Kidney (tissue), 22 donors: ENCODE measurements at places on chromosomes 7 and 10. TPM values are rescaled to one million over a fixed set of nuclear protein-coding genes. Genes with fewer than 3 reads are reported as not detected.

The PPIA gene
- 1,143 TPM for total RNA-seq

The SPDYE16 gene
- 0.31 TPM for total RNA-seq

The BMPER gene
- total RNA-seq: 0.60 TPM

The SSC4D gene
- total RNA-seq: 2.1 TPM

The NKX2-3 gene
- not detected for total RNA-seq

The TWNK gene
- 8.9 TPM for total RNA-seq

The SPDYE11 gene
- total RNA-seq: not detected

The NODAL gene
- total RNA-seq: not detected

The CYP26C1 gene
- 0.35 TPM for total RNA-seq

The HABP2 gene
- 25.6 TPM for total RNA-seq

The POP7 gene
- total RNA-seq: 25.7 TPM

The KCNIP2 gene
- 3.4 TPM for total RNA-seq

The INTS15 gene
- total RNA-seq: 26.7 TPM

The PDCD4 gene
- total RNA-seq: 75.9 TPM

The NPTX2 gene
- total RNA-seq: 2.0 TPM

The ECHDC3 gene
- 32.4 TPM for total RNA-seq

The KIF11 gene
- total RNA-seq: 1.6 TPM

The KCNH2 gene
- 1.3 TPM for total RNA-seq

The RARRES2 gene
- total RNA-seq: 104 TPM

The CRYGN gene
- 0.22 TPM for total RNA-seq

The VSTM2A gene
- not detected for total RNA-seq

The OPTN gene
- 55.0 TPM for total RNA-seq

The ANKRD61 gene
- total RNA-seq: 0.19 TPM
